ENCODE measurements at places on chromosomes 5 and 9.

DNA sequence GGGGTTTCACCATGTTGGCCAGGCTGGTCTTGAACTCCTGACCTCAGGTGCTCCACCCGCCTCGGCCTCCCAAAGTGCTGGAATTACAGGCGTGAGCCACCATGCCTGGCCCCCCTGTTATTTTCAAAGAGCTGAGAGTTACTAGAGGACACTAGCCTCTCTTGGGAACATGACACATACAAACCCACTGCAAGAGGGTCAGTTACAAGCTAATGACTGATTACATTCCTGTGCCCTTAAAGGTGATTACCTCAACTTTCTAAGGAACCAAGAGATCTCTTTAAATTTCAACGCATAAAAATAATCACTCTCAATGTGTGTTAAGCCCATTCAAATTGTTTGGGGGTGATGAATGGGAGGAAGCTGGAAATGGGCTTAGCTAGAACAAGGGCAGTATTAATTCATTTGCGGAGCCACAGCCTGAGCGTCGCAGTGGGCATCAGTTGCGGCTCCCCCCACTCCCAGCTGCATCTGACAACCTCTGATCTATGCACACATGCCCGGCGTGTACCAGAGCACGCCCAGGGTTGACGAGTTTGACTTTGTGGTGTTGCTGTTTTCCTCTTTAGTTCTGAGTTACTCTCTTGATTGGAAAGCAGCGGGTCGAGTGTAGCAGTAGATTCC is 146.9 kb downstream of the GOLPH3 start:
- H3K27me3 ChIP-seq, result peaks cover 11% of the 10 kb centered on the region
- no peak for DNase-seq
- peak overlapping the region; percentile 56 for H3K4me3 ChIP-seq

DNA sequence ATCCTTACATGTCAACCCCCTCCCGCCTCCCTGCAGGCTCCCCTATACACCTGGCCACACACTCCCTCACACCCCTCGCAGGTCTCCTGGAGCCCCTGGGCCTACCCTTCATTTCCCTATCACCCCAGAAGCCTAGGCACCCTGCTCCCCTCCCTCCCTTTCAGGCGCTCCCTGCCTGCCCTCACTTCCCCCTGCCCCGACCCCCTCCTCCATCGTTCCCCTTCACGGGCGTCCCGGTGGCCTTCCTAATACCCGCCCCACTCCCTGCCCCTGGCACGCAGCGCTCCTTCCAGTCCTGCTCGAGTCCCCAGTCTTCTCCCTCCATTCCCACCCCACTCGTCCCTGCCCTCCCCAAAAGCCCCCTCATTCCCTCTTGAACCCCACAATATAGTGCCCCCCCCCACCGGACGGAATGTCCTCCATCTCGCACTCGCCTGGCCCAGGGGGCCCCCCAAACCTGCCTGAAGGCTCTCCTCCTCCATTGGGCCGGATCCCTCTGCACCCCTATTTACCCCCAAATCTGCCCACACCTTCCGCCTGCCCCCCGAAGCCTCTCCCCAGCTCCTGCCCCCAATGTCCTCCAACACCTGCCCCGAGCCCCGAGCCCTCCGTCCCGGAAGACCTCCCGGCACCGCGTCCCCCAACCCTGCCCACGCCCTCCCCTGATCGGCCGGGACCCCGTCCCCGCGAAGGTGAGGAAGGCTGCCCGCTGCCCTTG is 746 bp downstream of the STRBP start:
- DNase-seq, result peak; percentile 47
- H3K36me3 ChIP-seq, result no peaks in the 10 kb centered on the region
- peaks cover 38% of the 10 kb centered on the region for H3K4me1 ChIP-seq
- peaks cover 4% of the 10 kb centered on the region for H3K27me3 ChIP-seq
- H3K4me3 ChIP-seq, result peak overlapping the region; percentile 68

- H3K4me3 ChIP-seq, result no peak overlapping the region
- DNase-seq, result no peak
- no peak overlapping the region for H3K27ac ChIP-seq
- peaks cover 3% of the 10 kb centered on the region for H3K27me3 ChIP-seq
Measured at GRCh38 chr9:33012328-33013069, 11.1 kb upstream of the APTX start.

DNA sequence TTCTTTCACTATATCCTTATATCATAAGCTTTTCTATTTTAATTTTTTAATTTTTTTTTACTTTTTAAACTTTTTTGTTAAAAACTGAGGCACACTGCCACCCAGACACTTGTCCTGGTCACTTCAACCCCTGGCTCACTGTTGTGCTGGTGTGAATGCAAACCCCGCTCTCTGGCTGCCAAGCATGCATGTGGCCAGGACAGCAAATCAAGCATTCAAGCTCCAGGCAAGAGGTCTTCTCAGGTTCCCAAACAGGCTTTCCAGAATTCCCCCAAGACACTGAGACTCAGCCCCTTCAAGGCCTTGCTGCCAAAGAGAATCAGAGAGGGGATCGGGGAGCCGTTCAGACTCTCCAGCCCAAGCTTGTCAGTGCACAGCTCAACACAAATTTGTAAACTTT is 139.9 kb downstream of the FANCC start:
- no peak overlapping the region for H3K4me3 ChIP-seq
- no peaks in the 10 kb centered on the region for H3K27me3 ChIP-seq
- DNase-seq, result peak; percentile 30

DNA sequence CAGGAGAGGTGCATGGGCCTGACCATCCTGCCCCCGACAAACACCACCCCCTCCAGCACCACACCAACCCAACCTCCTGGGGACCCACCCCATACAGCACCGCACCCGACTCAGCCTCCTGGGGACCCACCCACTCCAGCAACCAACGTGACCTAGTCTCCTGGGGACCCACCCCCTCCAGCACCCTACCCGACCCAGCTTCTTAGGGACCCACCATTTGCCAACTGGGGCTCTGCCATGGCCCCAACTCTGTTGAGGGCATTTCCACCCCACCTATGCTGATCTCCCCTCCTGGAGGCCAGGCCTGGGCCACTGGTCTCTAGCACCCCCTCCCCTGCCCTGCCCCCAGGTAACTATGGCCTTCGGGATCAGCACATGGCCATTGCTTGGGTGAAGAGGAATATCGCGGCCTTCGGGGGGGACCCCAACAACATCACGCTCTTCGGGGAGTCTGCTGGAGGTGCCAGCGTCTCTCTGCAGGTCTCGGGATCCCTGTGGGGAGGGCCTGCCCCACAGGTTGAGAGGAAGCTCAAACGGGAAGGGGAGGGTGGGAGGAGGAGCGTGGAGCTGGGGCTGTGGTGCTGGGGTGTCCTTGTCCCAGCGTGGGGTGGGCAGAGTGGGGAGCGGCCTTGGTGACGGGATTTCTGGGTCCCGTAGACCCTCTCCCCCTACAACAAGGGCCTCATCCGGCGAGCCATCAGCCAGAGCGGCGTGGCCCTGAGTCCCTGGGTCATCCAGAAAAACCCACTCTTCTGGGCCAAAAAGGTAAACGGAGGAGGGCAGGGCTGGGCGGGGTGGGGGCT is 4.6 kb downstream of the CEL start:
- H3K36me3 ChIP-seq, result no peaks in the 10 kb centered on the region
- no peak overlapping the region for H3K27ac ChIP-seq
- H3K4me3 ChIP-seq, result no peak overlapping the region
- no peak for DNase-seq
- no peaks in the 10 kb centered on the region for H3K4me1 ChIP-seq

DNA sequence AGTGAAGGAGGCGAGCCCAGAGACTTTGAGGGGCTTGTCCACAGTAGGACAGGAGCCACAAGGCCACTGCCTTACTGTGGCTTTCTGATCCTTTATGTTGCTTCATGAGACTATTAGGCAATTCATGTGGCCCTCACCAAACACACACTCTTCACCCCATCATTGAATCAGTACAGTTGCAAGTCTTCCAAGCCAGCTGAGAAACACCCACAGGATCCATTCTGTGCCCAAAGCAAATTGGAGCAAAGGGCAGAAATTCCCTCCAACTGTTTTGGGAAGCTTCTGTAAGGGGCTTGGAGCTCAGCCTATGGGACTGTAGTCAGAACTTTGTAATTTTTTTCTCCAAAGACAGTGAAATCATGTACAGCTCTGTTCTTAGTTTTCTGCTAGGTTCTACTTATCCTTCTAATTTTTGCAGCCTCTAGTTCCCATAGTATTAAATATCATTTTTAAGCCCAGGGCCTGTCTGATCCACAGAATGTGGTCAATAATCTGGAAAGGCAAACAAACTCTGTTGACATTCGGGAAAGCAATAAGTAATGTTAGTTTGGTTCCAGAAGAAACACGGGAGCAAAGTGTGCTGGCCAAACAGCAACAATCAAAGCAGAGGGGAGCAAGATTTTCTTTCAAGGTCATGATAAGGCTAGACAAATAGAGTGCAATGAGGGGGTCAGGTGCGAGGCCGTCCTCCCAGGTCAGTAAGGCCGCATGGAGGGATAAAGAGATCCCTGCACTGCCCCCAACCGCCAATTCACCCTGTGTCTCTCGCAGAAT is 47.0 kb downstream of the UBE2QL1 start:
- no peak overlapping the region for H3K27ac ChIP-seq
- H3K4me3 ChIP-seq, result no peak overlapping the region
- H3K36me3 ChIP-seq, result no peaks in the 10 kb centered on the region
- peaks cover 10% of the 10 kb centered on the region for H3K4me1 ChIP-seq
- DNase-seq, result no peak

DNA sequence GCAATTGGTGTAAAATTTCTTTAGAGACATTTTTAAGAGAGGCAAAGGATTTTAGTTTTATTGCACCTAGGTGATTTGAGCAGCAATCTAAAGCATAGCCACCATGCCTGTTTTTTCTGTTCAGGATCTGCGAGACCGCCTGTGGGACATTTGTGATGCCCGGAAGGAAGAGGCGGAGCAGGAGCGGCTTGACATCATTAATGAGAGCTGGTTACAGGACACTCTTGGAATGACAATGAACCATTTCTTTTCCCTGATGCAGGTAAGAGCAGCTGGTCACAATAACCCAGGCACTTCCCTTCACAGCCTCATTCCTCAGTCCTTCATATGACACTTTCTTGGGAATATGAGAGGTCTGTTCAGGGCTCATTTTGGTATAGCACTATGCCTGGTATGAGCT is 103.2 kb upstream of the IL7R start:
- DNase-seq, result no peak
- no peaks in the 10 kb centered on the region for H3K4me1 ChIP-seq
- H3K27ac ChIP-seq, result no peak overlapping the region
- no peaks in the 10 kb centered on the region for H3K36me3 ChIP-seq

DNA sequence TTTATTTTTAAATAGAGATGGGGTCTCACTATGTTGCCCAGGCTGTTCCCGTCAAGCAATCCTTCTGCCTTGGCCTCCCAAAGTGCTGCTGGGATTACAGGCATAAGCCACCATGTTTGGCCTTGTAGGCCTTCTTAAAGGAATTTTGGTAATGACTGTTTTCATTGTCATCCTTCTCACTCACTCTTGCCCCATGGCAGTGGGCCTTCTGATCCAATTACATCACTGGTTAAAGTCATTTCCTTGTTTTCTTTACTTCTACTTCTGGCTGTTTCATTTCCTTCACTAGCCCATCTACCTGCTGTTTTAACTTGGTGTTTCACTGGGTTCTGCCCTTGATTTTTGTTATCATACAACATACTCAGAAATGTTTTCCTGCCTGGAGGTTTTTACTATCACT is 20.1 kb upstream of the NIM1K start:
- H3K4me3 ChIP-seq, result no peak overlapping the region
- DNase-seq, result no peak
- H3K27me3 ChIP-seq, result no peaks in the 10 kb centered on the region
- H3K4me1 ChIP-seq, result no peaks in the 10 kb centered on the region
- H3K27ac ChIP-seq, result no peak overlapping the region

DNA sequence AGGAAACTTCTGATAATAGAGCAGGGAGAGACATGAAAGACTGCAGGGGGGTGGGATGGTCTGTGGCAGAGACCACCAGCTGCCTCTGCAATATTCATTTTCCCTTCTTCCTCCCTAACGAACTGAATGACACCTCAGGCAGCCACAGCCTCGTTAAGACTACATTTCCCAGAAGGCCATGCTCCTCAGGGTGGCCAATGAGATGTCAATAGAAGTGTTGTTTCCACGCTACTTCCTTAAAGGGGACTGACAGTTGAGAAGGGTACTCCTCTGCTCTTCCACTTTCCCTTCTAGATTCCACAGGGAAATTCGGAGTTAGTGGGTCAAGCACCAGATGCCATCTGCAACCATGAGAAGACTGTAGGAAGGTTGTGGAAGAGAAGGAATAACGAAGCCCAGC is 52.0 kb upstream of the DAPK1 start:
- peaks cover 3% of the 10 kb centered on the region for H3K27me3 ChIP-seq
- H3K36me3 ChIP-seq, result no peaks in the 10 kb centered on the region
- peak; percentile 53 for DNase-seq

GRCh38 chr9:98654247-98654646 is 54.5 kb downstream of the GABBR2 start:
- H3K4me3 ChIP-seq, result no peak overlapping the region
- peaks cover 15% of the 10 kb centered on the region for H3K4me1 ChIP-seq
- no peak overlapping the region for H3K27ac ChIP-seq
- H3K27me3 ChIP-seq, result no peaks in the 10 kb centered on the region

DNA sequence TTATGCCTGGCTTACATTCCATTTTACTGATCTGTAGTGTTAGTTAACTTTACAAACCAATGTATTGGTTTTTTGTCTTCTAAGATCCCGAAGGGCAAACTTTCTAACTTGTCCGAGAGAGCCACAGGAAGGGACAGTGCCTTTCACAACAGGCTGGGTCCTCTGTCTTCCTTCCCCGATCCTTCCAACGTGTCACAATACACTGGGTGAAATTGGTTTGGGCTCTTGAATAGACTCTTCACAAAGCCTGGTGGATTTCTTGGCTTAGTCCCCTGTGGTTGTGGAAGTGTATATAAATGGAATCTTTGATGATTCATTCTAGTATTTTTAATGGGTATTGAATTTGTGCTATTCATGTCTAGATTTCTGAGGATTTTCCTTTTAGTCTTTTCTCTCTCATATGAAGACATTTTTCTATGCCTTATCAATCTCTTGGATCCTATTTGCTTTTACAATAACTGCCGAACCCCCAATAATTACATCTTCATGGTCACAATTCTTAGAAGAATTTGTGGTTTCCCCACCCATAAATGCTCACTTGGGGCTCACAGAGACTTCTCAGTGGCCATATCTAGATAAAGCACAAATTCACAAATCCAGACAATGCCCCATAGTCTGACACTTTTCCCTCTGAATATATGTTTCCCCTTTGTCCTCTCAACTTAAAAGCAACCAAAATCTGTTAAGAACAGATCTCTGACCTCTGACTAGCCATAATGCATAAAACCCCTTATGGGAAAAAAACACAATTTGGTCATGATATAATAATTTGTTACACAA is 107.7 kb downstream of the MTRR start:
- H3K27me3 ChIP-seq, result no peaks in the 10 kb centered on the region
- DNase-seq, result no peak
- no peak overlapping the region for H3K27ac ChIP-seq
- H3K4me3 ChIP-seq, result no peak overlapping the region
- H3K4me1 ChIP-seq, result no peaks in the 10 kb centered on the region

GRCh38 chr5:147427521-147428401 is 82.1 kb downstream of the DPYSL3 start:
- DNase-seq, result no peak
- peaks cover 2% of the 10 kb centered on the region for H3K27me3 ChIP-seq
- no peak overlapping the region for H3K4me3 ChIP-seq
- no peak overlapping the region for H3K27ac ChIP-seq
- peaks cover 49% of the 10 kb centered on the region for H3K4me1 ChIP-seq

GRCh38 chr5:159708090-159708489 is 208.2 kb upstream of the ADRA1B start:
- H3K4me1 ChIP-seq, result no peaks in the 10 kb centered on the region
- H3K27ac ChIP-seq, result no peak overlapping the region
- no peak for DNase-seq
- H3K4me3 ChIP-seq, result no peak overlapping the region
